Activated CD8-positive, alpha-beta memory T cell treated with anti-CD3 and anti-CD28 coated beads for 4 hours (primary cell): ENCODE measurements at places on chromosomes 1 and 21.

DNA sequence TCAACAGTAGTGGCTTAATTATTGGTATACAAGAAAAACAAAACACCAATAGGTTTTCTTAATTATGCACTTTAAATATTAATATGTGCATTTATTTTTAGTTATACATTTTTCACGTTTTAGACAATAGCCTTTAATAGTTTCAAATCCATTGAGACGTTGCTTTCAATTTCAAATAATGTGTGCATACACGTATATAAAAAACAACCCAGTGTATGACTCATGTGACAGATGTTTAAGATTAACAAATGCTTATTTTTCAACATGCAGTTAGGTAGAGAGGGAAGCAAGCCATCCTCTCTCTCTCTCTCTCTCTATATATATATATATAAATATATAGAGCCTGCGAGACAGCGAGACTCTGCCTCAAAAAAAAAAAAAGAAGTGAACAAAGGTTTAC, 24.3 kb downstream of the EYA3 start:
- DNase-seq: no peak

DNA sequence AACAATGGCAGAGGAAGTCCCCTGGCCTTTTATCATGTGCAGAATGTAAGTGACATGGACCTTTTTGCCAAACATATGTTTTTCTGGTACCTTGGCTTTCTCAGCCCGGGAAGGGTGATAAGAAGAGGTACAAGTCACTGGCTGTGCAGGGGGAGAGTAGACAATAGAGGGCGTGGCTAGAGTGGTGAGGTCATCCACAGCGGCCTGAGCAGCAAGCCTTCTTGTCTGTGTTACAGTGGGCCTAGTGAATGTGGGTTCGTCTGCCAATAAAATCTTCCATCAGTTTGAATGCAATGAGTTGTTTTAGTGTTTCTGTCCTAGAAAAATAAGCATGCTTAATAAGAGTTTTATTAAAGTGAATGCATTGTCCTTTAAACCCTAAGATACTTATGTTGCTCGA, 59.0 kb upstream of the PGD start:
- DNase-seq: no peak

DNA sequence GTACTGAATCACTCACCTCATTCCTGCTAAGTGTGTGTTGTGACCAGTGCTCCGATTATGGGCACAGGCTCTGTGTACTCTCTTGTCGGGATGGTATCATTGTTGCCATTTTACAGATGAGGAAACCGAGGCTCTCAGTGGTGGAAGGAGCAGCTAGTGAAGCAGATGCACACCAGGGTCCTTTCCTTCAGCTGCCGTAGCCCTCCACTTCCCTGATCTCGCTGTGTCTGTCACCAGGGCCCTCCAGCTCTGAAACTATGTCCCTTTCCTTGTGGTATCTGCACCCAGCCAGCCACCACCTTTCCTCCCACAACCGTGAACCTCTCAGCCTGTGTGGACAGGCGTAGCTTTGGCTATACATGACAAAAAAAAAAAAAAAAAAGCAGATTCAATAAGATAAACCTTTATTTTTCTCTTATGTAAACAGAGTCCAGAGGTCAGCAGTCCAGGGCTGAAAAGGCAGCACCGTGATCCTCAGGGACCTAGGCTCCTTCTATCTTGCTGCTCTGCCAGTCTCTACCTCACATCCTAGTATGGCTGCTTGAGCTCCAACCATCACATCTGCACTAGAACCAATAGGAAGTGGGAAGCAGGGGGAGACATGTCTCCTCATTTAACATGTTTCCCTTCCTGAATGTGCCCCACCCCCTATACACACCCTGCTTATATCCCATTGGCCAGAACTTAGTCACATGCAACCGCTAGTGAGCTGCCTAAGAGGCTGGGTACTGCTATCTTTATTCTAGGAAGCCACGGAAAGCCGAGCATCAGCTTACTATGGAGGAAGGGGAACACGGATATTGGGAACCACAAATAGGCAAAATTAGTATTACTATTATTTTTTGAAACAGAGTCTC, 44.3 kb downstream of the TMEM51 start:
- no peak for DNase-seq

- DNase-seq: no peak
Measured at GRCh38 chr21:46517361-46517760, 58.7 kb downstream of the DIP2A start.

DNA sequence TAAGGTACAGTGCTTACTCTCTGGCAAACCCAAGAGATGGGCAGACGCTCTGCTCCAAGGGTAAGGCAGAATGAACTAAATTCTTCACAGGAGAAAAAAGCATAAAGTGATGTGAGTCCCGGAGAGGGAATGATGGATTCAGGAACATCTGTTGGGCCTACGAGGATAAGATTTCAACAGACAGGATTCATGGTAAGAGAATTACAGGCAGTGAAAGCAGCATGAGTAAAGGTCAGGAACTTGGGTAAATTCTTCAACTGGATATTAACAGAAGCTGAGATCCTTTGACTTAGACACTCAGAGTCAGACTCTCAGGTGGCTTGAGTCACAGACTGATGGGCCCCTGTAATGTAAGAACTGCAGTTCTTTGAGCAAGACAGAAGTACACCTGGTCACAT, 152.6 kb downstream of the TRABD2B start:
- no peak for DNase-seq

DNA sequence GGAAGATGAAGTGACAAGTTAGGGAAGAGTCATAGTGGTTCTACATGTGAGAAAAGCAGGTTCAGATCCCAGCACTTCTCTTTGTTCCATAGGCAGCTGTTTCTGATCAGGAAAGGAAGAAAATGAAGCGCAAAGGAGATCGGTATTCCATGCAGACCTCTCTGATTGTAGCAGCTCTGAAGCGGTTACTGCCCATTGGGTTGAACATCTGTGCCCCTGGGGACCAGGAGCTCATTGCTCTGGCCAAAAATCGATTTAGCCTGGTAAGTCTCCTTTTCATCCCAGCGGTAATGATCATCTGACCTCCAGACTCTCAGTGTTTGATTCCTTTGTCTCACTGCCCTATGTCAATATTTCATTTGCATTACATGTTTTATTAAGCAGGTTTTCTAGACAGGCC, 173.6 kb downstream of the ZP4 start:
- no peak for DNase-seq

DNA sequence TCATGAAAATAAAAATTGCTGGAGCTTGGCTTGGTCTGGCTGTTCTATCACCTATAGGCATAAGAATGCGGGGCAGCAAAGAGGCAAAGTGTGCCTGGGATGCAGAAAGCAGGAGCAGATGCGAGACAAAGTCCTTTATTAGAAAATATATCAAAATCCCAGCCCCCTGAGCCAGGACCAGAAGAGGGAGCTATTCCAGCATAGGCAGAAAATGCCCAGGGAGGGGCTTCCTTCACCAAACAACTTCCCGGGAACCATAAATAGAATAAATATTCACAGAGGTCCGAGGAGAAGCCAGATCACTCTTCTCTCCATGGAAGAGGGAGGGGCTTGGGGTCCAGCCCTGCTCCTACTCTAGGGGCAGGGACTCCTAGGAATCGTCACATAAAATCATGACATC, 5.0 kb downstream of the PPOX start:
- DNase-seq: no peak

GRCh38 chr21:16117851-16118590, 388.2 kb downstream of the USP25 start:
- DNase-seq: no peak

GRCh38 chr1:95095833-95096217, 21.3 kb upstream of the TLCD4 start:
- DNase-seq: no peak

DNA sequence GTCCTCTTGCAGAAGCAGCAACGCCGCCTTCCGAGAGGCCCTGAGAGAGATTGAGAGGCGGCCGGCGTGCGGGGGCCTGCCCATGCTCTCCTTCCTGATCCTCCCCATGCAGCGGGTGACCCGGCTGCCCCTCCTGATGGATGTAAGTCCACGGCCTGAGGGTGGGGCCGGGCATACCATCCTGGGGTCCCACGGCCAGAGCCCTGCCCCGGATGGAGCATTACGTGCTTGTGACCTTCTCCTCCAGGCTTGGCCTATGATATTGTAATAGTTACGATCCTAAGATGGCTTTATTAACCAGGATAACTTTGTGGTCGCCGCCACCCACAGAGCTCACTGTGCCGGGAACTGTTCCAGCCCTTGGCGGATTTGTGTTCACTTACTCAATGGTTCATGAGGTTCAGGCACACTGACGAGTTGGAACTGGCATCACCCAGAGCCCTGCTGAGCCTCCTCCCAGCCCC, 18.9 kb downstream of the ARHGEF16 start:
- DNase-seq: no peak

GRCh38 chr1:26315874-26316850, 1.6 kb upstream of the CD52 start:
- DNase-seq: no peak

- DNase-seq: no peak
Measured at GRCh38 chr1:178797590-178797989, 72.5 kb downstream of the RALGPS2 start.

DNA sequence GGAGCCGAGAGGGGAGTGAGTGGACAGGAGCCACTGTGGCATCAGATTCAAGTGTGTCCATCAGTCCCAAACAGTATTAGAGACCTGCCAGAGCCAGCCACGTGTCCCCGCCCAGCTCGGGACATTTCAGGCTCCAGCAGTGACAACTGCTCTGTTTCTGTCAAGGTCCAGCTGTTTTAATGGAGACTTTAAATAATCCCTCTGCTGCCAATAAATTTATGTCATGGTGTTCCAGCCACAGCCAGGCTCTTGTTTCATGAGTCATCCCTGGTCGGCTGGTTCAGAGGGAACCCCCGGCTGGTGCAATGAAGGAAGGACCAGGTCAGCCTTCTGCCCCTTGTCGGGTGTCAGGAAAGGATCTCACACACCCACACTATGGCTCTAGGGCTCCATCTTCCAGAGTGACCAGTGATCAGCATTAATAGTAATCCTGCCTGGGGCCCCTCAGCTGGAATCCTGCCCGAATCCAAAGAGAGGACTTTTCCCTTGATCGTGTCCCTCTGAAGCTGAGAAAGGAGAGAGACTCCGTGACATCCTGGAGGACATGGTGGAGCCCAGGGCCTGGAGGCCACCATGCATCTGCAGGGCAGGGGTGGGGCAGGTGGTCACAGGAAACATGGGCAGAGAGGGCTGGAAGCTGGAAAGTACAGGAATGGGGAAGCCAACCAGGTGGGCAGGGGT, 197.3 kb downstream of the MATN1 start:
- no peak for DNase-seq

DNA sequence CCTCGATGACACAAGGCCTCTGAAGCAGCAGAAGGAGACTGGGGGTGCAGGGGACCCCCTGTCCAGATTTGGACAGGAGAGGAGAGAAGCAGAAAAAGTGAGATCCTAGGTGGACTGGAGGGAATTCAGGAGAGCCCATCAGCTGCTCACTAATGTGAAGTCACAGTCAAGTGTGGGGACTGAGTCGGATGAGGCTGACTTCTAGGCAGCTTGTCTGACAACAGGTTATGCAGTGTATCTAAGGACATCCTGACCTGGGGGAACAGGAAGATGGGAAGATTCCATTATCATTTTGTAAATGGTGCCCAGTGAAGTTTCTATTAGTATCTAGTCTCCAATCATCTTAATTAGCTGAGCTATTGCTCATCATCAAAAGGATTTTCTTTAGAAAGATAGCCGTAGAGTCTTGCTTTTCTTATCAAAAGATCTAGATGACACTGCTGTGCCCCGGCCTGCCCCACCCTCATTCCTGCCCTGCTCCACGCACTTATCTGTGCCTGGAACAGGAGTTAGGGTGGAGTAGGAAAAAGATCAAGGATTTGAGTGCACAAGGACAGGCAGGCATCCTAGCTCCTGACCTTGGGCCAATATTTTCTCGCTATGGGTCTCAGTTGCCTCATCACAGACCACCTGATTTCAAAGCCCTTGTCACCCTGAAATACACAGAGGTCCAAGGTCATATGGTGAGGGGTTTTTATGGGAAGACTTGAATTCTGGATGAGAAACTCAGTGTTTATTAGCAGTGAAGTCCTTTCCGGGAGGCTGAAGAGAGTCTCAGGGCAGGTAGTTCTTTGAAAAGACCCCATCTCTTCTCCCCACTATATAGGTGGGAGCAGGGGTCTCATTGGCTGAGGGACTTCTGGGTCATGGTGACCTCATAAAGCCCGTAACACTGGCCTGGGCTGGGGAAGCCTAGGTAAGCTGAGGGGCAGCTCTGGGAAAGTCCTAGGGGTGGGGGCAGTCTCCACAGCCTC, at the start of gene MROH7:
Gene MROH7 (plus strand): TSS at position 924 of the 974 bp plus-strand sequence. CDS start 11,141 bp downstream, outside the sequence.
- DNase-seq: no peak

- no peak for DNase-seq
Measured at GRCh38 chr21:42317826-42318746, 2.9 kb upstream of the TFF3 start.

- no peak for DNase-seq
Measured at GRCh38 chr1:206925106-206925736, 3.5 kb upstream of the FCMR start.

DNA sequence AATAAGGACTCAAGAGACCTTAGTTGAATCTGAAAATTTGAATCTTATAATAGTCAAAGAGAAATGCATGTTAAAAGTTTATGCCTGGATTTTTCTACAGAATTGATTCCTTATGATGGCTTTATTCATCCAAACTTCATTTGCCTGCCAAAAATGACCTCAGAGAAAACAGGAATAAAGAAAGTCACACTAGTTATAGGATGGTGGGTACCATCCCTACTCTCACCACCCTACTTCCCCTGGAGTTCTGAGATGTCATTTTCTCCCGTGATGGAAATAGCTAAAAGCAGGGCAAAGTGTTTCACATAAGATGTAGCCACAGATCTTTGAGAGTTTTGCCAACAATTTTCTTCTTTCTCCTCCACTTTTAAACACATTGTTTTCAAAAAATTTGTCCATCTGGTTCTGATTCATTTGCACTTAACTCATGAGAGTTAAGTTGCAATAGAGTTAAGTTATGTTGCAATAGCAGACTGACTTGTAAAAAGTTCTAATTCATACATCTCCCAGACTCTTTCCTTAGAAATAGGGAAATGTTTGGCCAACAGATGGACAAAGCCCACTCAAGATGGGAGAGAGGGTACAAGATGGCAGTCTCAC, 384.6 kb downstream of the PLPP3 start:
- no peak for DNase-seq

GRCh38 chr1:203098914-203099520, 13.2 kb upstream of the MYOG start:
- DNase-seq: no peak

GRCh38 chr1:94627771-94628498, 86.4 kb upstream of the F3 start:
- DNase-seq: no peak

DNA sequence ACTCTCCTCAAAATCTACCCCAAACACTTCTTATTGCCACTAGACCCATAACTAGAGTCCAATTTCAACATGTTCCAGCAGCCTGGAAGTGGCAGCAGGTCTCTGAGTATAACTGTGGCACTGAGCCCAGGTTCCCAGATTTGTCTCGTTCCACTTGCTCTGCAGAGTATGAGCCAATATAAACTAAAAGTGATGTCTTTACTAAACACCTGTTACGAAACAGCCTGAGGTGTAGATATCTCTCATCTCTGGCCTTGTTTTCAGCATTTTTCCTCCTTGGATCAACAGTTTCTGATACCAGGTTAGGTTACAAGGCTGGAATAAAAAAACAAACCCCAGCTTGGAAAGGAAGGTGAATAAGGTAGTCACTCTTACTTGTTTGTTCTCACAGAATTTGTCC, 25.2 kb upstream of the PRDX6 start:
- DNase-seq: no peak

- DNase-seq: no peak
Measured at GRCh38 chr21:39637197-39637970, 24.6 kb downstream of the B3GALT5 start.

GRCh38 chr1:184110272-184111204, 59.0 kb downstream of the TSEN15 start:
- DNase-seq: peak; percentile 10

- DNase-seq: no peak
Measured at GRCh38 chr1:174152427-174152826, 6.9 kb upstream of the RABGAP1L start.

- DNase-seq: no peak
Measured at GRCh38 chr1:36177589-36178431, 21.9 kb downstream of the MAP7D1 start.
